ENCODE measurements at places on chromosomes 3 and 15. TPM values are rescaled to one million over a fixed set of nuclear protein-coding genes. Genes with fewer than 3 reads are reported as not detected.

DNA sequence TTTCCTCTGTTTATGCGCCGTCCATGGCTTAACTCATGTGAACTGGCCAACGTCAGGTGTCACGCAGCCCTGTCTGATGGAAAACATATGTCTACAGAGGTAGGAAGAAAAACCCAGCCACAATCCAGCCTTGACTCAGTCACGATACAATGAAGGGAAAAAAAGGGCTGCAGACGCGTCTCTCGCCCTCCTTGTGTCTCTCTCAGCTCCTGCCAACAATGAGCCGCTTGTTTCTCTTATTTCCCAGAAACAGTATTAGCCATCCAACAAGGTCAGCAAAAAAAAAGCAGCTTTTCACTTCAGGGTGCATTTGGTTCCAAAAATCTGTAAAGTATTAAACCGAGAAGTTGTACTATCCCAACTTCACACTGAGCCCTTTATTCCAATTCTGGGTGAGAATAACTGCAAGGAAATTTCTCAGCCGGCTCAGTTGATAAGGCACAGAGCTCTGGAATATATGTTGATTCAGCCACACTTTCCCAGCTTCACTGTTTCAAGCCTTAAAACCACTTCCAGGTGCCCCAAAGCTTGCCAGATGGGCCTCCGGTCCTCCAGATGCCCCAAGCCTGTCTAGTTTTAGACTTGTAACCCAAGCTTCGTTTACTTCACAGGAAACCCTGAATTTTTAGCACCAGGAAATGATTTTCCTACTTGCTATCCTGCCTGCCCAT, 79.4 kb downstream of the TM4SF4 start:
- DNase-seq = no peak

GRCh38 chr3:145959457-145960088, 201.4 kb downstream of the PLOD2 start:
- DNase-seq = no peak

The CEMIP gene
- total RNA-seq = 0.17 TPM

DNA sequence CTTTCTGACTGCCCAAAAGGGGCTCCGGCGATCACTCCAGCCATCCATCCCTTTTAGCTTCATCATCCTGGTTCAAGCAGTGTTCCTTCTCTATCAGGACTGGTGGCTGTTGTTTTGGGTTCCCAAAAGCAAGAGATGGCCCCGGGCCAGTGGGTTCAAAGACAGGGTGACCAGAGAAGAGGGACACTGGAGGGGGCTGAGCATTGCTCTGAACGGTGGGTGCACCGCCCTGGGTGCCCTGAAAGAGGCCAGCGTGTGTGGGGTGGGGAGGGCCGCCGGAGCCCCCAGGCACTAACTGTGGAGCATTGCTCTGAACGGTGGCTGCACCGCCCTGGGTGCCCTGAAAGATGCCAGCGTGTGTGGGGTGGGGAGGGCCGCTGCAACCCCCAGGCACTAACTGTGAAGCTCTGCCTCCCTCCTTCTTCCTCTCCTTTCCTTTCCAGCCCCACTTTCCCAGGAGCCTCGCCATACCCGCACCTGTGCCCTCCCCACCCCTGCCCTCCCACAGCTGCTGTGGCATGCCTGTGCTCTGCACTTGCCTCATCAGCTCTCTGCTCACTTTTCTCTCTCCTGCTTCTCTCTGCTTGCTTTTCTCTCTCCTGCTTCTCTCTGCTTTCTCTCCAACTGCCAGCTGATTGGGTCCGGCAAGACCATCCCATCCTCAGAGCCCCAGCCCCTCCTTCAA, 37.4 kb upstream of the OR4F6 start:
- DNase-seq = no peak

The ALDH1A2 gene
- 18.5 TPM for total RNA-seq

The USP19 gene
- total RNA-seq = 57.5 TPM

GRCh38 chr3:75938921-75939320, 153.6 kb upstream of the ZNF717 start:
- no peak for DNase-seq

- DNase-seq = no peak
Measured at GRCh38 chr3:25235466-25235865, 192.6 kb upstream of the RARB start.

GRCh38 chr3:176839901-176840300, 357.4 kb downstream of the TBL1XR1 start:
- no peak for DNase-seq

DNA sequence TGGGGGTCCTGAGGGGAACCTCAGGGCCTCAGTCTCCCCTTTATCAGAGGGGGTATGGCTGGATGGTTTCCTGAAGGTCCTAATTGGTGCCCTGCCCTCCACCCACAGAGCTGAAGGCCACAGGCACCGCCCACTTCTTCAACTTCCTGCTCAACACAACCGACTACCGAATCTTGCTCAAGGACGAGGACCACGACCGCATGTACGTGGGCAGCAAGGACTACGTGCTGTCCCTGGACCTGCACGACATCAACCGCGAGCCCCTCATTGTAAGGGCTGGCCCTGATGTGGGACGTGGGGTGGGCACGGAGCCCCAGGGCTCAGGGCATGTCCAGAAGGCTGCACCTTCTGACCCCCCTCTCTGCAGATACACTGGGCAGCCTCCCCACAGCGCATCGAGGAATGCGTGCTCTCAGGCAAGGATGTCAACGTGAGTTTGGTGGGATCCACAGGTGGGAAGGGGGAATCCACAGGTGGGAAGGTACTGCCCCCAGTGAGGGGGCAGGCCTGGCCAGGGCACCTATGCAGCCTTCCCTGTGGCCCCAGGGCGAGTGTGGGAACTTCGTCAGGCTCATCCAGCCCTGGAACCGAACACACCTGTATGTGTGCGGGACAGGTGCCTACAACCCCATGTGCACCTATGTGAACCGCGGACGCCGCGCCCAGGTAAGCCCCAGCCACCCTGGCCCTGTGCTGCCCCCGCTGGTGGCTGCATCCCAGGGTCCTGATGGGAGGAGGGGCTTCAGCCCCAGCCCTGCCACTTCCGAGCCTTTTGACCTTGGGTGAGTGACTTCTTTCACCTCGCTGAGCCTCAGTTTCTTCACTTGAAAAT, 17.5 kb upstream of the GNAT1 start:
- no peak for DNase-seq

DNA sequence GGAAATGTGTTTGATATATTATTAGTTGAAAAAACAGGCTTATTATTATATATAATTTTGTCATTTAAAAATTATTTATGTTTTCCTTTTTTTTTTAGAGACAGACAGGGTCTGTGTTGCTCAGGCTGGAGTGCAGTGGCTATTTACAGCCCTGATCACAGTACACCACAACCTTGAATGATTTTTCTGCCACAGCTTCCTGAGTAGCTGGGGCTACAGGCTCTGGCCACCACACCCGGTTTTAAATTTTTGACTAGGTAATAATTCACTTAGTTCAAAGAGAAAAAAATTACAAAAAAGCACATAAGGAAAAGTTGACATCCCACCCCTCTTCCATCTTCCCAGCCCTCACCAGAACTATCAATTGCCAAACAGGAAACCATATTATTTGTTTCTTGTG, 4.7 kb upstream of the CEMIP start:
- DNase-seq = no peak

The ZKSCAN7 gene
- total RNA-seq = 3.6 TPM

GRCh38 chr3:197737319-197737649, 580 bp upstream of the RUBCN start:
- DNase-seq = no peak

GRCh38 chr15:72110355-72110754, 7.6 kb downstream of the MYO9A start:
- no peak for DNase-seq
